T-cell (primary cell): ENCODE measurements at places on chromosomes 3 and 15. TPM values are rescaled to one million over a fixed set of nuclear protein-coding genes. Genes with fewer than 3 reads are reported as not detected.

CA12 gene
- not detected for total RNA-seq

ZNF80 gene
- total RNA-seq, result 1.1 TPM

DNA sequence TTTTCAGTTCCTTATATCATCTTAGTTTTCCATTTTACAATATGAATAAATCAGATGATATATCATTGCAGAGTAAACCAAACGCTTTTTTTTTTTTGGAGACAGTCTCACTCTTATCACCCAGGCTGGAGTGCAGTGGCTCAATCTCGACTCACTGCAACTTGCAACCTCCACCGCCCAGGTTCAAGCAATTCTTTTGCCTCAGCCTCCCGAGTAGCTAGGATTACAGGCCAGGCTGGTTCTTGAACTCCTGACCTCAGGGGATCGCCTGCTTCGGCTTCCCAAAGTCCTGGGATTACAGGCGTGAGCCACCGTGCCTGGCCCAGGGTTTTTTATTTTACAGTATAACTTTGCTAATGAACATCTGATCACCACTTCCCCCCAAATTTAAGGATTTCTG is 5.9 kb upstream of the EBLN2 start:
- DNase-seq, result no peak

GRCh38 chr3:112646623-112647022 is 5.7 kb upstream of the CCDC80 start:
- no peak for DNase-seq

SIN3A gene
- 137 TPM for total RNA-seq

GRCh38 chr3:172787746-172788145 is 37.2 kb downstream of the ECT2 start:
- DNase-seq, result no peak

GRCh38 chr3:67030785-67031740 is 33.0 kb downstream of the KBTBD8 start:
- no peak for DNase-seq

DNA sequence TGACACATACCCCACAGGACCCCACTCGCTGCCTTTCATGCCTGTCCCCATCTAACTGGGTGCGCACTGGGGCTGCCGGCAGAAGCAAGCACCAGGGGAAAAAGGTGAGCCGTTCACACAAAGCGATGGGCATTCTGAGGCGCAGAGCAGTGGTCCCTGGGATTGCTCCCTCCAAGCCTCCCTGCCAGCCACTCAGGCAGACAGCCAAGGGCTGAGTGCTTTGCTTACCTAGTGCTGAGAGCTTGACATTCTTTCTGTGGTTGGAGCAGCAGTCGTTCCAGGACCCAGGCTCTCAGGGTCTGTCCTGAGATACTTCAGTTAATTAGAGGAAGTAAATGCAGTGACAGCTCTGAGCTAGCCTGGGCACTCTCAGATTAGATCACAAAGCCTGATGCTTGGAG is 5.7 kb downstream of the ESYT3 start:
- DNase-seq, result no peak

GPR156 gene
- 0.09 TPM for total RNA-seq

DNA sequence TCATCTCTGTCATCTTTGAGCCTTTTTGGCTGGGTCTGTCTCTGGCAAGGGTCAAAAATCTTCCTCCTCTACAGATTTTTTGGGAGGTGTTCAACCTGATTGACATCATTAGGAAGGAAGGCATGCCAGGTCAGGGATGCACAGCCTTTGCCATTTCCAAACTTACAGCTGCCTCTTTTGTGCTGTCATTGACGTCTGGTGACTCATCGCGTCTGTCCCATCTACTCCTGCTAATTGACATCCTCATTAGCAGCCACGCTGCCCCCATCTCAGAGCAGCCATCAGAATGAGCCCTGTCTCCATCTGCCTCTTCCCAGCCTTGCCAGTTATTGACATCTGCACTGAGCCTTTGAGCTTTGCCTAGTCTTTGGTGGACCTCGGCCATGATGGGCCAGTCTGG is 53.0 kb downstream of the PDIA5 start:
- no peak for DNase-seq

ACKR4 gene
- total RNA-seq, result 0.15 TPM

DNA sequence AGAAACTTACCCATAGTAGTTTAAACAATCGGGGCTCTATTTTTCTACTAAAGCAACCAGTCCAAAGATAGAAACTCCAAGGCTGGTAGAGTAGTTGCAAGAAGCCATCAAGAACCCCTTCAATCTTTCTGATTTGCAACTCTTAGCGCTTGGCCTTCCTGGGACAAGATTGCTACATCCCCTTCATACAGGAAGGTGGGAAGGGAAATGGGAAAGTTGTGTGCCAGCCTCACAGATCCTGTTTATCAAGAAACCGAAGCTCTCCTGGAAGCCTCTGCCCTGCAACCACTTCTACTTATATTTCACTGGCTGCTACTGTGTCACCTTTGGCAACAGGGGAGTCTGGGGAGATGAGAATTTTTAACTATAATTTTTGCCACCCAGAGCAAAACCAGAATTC is 46.2 kb downstream of the OSBPL10 start:
- DNase-seq, result no peak

DNA sequence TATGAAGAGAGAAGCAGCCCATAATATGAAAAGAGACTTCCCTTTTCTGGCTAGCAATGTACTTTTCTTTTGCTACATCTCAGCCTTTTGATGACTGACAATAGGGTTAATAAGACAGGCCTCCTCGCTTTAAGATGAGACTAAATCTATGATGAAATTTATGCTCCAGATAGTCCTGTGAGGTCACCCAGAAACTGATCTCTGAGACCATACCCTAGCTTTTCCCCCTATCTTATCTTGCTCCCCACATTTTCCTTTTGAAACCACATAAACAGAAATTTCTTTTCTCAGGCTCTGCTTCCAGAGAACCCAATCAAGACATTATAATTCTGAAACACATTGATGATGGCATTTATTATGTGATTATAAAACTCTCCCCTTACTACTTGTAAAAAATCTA is 168.8 kb upstream of the CADM2 start:
- no peak for DNase-seq

CCR8 gene
- 3.0 TPM for total RNA-seq

GRCh38 chr15:101027920-101028319 is 108.8 kb downstream of the LRRK1 start:
- no peak for DNase-seq

- DNase-seq, result no peak
Observed at GRCh38 chr3:168269001-168269400, 173.3 kb upstream of the GOLIM4 start.

DNA sequence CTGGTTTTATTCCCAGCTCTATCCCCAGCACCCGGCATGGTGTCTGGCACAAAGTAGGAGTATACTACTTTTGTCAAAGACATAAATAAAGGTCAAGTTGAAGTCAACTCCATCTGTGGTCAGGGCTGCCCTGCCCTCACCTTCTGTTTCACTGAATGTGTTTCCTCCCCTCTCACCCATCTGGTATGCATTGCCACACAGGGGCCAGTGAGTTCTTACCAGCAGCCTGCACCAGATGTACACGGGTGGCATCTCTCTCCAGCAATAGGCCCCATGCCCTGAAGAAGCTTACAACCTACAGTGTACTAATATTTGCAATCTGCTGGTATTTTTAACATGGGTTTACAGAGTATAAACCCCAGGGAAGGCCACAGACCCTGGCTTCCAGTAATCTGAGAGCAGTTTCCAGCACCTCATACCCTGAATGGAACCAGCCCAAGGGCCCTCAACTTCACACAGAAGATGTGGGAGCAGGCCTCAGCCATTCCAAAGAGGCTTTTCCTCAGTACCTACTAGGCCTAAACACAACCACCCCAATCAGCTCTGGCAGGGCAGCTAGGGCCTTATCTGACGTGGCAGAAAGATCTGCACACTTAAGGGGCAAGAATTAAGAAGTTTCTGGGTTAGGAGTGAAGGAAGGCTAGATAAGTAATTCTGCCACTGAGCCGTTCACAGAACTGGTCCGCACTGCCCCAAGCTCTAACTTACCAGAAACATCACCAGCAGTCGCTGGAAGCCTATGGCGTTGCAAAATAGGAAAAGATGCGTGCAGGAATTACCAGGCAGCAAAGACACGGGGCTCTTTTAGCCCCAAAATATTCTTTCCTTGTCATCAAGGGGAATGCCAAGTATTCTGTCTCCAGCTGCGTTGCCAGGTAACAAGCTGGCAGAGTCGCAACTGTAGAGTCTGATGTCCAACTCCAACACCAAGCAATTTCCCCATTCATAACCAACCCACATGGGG is 2.1 kb downstream of the IDH2 start:
- DNase-seq, result no peak

GRCh38 chr3:44227632-44228031 is 14.1 kb upstream of the TOPAZ1 start:
- DNase-seq, result no peak

- no peak for DNase-seq
Observed at GRCh38 chr15:48631176-48631770, 14.2 kb downstream of the FBN1 start.

DNA sequence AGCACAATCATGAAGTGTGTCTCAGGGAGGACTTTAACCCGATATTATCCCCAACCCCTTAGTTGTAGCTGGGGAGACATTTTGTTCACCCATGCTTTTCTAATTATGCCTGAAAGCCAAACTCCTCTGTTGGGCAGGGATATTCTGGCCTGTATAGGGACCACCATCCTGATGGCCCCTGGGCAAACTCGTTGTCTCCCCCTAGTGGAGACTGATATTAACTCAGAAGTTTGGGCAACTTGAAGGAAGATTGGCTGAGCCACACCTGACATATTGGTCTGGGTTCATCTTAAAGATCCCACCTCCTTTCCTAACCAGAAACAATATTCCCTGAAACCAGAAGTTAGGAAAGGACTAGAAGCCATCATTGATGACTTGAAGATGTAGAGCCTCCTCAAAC is 42.3 kb downstream of the TM4SF18 start:
- DNase-seq, result no peak

PPIB gene
- 188 TPM for total RNA-seq

GRCh38 chr3:133849346-133849745 is 43.7 kb downstream of the SRPRB start:
- no peak for DNase-seq

CFAP92 gene
- total RNA-seq, result 0.33 TPM

AGBL1 gene
- total RNA-seq, result not detected

GRCh38 chr3:42799376-42799775 is 4.9 kb downstream of the HIGD1A start:
- DNase-seq, result no peak

DNA sequence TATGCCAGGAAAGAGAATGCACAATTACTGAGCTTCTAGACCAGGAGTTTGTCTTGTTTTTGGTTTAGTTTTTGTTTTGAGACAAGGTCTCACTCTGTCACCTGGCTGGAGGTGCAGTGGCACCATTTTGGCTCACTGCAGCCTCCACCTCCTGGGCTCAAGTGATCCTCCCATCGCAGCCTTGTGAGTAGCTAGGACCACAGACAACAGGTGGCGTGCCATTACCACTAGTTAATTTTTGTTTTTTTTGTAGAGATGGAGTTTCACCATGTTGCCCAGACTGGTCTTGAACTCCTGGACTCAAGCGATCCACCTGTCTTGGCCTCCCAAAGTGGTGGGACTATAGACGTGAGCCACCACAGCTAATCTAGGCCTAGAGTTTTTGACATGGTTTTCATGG is 104.4 kb upstream of the CCDC54 start:
- DNase-seq, result no peak

GRCh38 chr3:51715231-51715976 is 8.5 kb downstream of the GRM2 start:
- DNase-seq, result no peak

DNA sequence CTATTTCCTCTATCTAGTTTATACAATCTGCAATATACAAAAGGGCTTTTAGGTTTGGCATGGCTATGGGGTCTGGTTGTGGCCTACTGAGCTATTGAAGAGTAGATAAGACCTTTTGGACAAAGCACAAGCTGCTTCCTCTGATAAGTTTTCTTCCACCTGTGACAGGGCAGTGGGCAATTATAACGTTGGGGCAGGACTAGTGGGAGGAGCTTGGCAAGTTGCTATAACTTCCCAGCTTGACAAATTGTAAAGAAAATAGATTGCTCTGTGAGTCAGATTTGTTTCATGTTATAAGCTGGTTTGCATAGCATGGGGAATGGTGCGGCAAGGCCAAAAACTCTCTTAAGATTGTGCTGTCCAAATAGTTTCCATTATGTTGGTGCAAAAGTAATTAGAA is 64.9 kb downstream of the SLC7A14 start:
- DNase-seq, result no peak

ALDH1A2 gene
- 0.95 TPM for total RNA-seq

ECE2 gene
- total RNA-seq, result not detected

TMEM207 gene
- total RNA-seq, result not detected

DNA sequence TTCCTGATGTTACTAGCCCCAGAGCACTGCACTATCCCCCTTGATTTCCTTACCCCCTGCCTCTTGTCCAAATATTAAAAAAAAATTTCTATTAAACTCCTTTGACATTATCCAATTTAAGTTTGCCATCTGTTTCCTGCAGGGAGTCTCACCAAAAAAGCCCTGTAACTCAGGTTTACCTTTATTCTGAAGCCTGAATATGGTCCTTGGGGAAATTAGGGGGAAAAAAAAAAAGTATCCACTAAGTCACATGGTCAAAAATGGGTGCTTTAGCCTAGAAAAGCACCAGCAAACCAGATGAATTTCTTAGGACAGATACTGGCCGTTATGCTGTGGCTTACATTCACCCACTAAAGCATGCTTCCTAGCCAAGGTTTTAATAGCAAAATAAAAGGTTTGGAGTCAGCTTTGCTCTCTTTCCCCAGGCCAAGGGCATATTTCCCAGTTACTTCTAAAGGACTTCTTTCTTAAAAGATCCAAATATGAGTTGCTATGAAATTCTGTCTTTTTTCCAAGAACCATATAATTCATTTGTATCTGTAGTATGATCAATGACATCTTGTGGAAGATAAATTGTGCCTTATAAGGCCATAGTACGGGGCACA is 394.9 kb downstream of the LSAMP start:
- DNase-seq, result no peak

GRCh38 chr15:66474135-66474534 is 23.4 kb downstream of the SNAPC5 start:
- no peak for DNase-seq

DNA sequence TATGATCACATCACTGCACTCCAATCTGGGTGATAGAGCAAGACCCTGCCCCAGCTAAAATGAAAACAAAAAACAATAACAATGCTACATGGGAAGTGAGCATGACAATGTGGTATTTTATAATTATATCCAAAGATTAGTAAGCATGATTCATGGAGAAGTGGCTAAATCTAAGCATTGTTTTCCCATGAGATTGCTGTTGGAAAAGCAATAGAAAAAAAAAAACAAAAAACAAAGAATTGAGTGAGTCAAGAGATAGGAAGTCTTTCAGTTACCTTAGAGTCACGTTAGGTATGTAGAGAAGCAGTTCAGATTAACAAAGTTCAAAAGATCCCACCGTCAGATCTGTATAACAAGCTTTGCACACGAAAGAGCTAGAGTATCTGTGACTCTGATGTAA is 210.3 kb upstream of the CNTN6 start:
- no peak for DNase-seq

GRCh38 chr3:129553719-129554118 is 10.7 kb downstream of the H1-8 start:
- DNase-seq, result no peak
